NCI-H1694 (cell line): ENCODE measurements at places on chromosomes 1 and 21.

DNA sequence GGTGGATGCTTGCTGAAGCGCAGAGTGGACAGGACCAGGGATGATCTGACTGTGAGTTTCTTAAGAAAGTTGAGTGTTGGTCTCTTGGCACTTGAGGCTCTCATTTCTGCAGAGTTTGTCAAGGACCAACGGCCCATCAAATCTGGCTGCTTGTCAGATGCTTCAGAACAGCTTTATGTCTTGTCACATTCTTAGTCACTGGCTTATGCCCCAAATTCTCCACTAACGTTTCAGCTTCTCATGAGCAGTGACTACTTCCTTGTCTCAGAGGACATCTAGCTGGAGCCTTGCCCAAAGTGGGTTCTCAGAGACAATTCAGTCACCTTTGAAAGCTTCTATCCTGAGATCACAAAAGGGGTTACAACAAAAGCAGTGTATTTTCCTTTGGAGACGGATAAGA lies 92.3 kb downstream of the ST6GALNAC5 start:
- no peak for DNase-seq

- DNase-seq: no peak
Observed at GRCh38 chr1:13888351-13888986, 188.5 kb downstream of the PRDM2 start.

DNA sequence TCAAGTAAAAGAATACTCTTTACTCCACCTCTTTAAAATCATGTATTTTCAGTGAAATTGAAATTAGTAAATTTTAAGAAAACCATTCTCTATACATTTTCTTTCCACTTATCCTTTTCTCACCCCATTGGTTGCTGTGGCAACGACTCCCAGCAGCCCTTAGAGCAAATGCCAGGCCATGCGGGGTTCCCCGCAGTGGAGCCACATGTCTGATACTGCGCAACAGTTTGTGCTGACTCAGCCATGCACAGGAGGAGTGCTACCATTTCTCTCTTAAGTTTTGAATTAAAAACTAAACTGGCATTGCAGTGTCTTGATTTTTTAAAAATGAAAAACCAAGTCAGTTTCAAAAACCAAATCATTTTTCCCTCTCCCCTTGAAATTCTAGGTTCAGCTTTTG lies 214.1 kb upstream of the L1TD1 start:
- no peak for DNase-seq

- DNase-seq: no peak
Observed at GRCh38 chr1:214292322-214292721, 11.4 kb downstream of the SMYD2 start.

- DNase-seq: no peak
Observed at GRCh38 chr21:45276596-45276995, 11.1 kb downstream of the POFUT2 start.

- no peak for DNase-seq
Observed at GRCh38 chr1:167312871-167313270, 92.2 kb downstream of the POU2F1 start.

GRCh38 chr1:184664042-184664660 lies 90.5 kb downstream of the EDEM3 start:
- peak; percentile 66 for DNase-seq

DNA sequence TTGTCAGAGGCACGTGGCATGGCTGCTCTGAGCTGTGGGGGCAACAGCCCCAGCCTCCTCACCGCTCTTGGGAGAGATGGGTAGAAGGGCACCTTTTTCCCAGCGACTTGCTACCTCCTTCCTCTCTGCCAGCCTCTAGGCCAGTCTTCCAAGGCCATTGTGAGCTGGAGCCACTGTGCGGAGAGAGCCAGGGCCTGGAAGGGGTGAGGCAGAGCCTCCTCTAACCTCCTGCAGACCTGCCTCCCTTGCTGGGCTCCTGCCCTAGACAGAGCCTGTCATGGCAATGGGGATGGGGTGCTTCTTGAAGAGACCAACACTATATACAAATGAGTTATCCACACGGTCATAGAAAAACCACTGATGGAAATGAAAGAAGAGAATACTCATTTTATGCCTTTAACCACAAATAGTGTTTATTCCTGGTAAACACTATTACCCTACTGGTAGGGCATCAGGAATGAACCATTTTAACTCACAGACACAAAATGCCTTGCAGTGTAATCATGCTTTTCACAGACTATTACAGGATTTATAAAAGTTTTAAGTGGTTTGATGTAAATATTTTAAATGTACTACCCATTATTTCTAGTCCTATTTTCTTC lies 5.0 kb upstream of the IGFN1 start:
- no peak for DNase-seq

GRCh38 chr1:36207339-36207738 lies 16.9 kb upstream of the THRAP3 start:
- DNase-seq: no peak

GRCh38 chr1:221994939-221995338 lies 253.1 kb upstream of the DUSP10 start:
- DNase-seq: no peak

DNA sequence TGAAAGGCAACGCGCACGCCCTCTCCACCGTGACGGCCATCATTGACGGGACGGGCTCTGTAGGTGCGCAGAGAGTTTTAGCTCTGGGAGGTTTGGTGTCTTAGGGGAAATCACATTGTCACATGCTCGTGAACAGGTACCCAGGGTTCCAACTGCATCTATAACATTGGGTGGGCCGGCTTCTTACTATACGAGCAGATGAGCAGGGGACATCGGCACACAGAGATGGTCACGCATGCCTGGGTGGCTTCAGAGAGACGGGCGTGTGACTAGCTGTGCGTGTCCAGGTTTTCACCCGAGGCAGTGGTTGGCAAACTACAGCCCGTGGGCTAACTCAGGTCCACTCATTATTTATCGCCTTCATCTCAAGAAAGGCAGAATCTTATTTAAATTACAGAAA lies 54.7 kb downstream of the SLC37A1 start:
- DNase-seq: no peak

DNA sequence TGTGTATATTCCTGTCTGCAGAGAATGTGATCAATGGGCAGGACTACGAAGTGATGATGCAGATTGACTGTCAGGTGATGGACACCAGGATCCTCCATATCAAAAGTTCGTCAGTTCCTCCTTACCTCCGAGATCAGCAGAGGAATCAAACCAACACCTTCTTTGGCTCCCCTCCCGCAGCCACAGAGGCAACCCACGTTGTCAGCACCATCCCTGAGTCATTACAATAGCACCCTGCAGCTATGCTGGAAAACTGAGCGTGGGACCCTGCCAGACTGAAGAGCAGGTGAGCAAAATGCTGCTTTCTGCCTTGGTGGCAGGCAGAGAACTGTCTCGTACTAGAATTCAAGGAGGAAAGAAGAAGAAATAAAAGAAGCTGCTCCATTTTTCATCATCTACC lies 65.2 kb downstream of the OLFML2B start:
- no peak for DNase-seq

GRCh38 chr1:232428786-232429530 lies 201.0 kb downstream of the SIPA1L2 start:
- DNase-seq: no peak

GRCh38 chr1:179366093-179366800 lies 476 bp downstream of the AXDND1 start:
- DNase-seq: no peak

- no peak for DNase-seq
Observed at GRCh38 chr1:1122981-1123480, 7.1 kb upstream of the C1orf159 start.

GRCh38 chr1:45792744-45793143 lies 10.7 kb upstream of the MAST2 start:
- DNase-seq: no peak

DNA sequence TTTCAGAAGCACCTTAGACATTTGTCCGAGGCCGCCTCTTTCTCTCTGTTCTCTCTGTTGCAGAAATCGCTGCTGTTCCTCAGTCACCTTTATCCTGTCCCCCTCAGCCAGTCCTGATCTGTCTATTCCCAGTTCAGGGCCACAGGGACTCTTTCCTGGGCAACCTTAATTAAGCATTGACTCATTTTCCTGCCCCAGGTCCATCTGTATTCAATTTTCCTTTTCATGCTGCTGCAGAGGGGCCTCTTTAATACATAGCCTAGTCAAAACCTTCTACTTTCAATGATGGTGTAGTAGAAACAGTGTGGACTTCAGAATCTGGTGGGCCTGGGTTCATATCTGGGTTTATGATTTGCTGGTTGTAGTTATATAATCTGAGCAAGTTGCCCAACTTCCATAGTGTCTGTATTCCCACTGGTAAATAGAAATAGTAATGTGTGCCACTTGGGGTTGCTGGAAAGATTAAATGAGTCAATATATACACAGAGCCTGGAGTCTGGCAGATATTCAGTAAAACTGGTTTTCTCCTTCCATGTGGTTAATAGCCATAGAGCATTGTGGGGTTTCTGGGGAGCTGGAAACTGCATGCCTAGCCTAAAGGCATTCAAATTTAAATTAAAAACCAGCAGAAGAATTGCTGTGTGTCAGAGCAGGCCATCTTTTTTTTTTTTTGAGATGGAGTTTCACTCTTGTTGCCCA lies 4.5 kb downstream of the TRAF5 start:
- DNase-seq: no peak

DNA sequence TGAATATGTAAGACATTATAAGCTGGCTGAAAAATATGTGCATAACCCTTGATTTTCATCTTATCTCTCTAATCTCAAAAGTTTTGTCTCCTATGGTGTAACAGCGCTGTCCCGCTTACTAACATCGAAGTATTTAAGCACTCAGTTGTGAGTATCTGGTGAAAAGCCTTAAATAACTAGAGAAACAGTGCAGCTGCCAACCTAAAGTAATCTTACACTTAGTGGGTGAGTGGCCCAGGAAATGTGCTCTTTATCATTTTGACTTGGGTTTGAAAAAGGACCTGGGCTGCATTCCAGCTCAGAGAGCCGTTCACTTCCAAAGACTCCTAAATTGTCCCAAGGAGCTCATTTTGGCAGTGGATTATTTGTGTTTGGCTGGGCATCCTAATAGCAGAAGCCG lies 225.9 kb downstream of the SPATA17 start:
- no peak for DNase-seq

GRCh38 chr1:43978551-43979260 lies at the start of gene B4GALT2:
B4GALT2 (plus strand) TSS chr1:43979210; CDS start chr1:43981161, 1,951 bp downstream.
- no peak for DNase-seq

DNA sequence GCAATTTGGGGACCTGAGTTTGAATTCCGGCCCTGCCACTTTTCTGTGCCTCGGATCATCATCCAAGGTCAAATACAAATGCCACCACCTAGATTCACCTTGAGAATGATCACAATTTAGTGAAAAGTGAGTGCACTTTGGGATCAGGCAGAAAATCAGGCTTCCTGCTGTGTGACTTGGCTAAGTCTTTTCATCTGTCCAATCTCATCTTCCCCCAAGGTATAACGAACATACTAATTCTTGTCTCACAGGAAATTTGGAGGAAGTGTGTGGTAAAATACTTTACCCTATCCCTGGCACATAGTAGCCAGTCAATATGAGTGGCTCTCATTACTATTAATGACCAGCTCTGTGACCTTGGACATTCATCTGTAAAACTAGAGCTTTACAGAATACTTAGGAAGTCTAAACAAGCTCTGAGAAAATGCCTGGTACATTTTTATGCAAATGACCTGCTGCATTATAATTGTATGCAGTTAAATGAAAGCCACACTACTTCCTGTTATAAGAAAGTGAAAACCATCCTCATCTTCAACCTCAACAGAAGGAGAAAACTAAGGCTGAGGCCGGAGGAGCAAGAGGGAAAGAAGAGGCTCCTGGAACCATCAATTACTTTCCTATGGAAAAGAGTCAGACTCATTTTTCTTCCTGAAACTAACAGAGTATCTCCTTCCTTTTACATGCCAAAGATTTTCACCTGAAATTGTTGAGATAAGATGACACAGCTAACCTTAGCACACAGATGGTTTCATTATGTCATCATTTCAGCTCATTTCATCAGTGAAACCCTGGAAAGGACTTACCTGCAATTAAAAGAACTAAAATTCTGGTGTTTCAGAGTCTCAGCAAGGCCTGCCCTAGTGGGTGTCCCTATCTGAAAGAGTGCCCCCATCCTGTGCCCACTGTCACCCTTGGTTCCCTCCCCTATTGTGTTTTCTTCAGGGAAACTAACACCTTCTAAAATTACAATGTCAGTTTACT lies 32.6 kb upstream of the RGS8 start:
- no peak for DNase-seq

DNA sequence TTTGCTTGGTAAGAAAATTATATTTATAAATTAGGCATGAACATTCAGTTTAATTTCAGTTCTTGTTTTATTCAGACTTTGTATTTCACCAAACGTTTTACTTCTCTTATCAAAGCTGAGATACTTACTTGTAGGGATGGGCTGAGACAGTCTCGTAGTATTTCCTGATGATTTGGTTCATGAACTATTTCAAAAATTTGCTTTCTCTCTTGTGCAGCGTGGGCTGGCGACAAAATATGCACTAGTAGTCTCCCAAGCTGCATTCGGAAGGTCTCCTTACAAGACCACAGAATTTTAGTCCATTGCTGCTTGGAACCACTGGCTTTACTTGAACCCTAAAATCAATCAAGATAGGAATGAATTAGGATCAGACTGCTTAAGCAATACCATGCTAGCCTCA lies 91.7 kb upstream of the GNG4 start:
- no peak for DNase-seq

DNA sequence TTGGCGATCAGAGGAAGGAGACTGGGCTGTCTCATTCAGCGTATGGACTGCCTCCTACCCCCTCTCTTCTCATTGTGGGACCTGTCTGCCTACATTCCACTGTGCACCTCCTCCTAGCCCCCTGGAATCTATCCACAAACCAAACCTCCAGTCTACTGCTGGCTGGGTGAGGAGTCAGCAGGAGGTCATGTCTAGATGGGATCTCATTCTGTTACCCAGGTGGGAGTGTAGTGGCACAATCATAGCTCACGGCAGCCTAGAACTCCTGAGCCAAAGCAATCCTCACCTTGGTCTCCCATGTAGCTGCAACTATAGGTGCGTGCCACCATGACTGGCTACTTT lies 18.0 kb upstream of the TTC22 start:
- DNase-seq: no peak

GRCh38 chr1:85124091-85124490 lies 75.8 kb upstream of the MCOLN3 start:
- DNase-seq: no peak

- DNase-seq: no peak
Observed at GRCh38 chr1:66685670-66686069, 66.6 kb upstream of the DYNLT5 start.

DNA sequence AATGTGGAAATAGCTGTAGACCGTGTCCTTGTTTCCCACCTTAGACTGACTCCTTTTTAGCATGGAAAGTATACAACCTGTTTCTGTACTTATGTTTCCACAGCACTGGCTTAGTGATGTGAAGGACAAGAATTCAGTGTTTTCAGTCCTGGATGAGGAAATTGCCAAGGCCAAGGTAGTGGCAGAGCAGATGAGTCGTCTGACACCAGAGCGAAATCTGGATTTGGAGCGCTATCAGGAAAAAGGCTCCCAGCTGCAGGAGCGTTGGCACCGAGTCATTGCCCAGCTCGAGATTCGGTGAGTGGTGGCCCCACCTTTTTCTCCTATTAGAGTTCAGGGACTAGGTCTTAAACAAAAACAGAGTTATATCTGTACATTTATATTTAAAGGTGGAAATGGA lies 112.6 kb downstream of the MACF1 start:
- no peak for DNase-seq

GRCh38 chr1:35717911-35718476 lies 690 bp downstream of the C1orf216 start:
- DNase-seq: no peak
